ENCODE measurements at places on chromosomes 6 and 20. TPM values are rescaled to one million over a fixed set of nuclear protein-coding genes. Genes with fewer than 3 reads are reported as not detected.

DNA sequence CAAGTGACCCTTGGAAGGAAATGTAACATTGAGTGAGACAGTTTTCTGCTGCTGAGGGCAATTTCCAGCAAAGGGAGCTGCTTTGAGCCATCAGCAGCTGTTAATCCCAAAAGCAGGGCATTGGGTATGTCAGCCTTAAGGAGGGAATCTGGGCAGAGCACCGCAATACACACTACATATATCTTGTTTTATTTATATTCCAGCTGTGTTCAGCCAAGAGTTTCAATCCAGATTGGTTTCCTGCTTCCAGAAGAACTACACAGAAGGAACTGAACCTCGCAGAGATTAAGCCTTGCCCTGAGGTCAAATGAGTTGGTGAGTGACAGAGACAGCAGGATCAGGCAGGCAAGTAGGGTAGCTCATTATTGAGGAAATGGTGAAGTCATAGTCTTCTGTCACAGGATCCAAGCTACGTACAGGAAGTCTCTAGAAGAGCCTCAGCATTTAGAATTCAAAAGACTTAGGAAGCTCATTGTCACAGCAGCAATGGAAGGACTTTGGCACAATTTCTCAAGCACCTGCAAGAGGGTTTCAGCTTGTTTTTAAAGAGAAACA lies 109.9 kb upstream of the HEY2 start:
- no peak for DNase-seq

DNA sequence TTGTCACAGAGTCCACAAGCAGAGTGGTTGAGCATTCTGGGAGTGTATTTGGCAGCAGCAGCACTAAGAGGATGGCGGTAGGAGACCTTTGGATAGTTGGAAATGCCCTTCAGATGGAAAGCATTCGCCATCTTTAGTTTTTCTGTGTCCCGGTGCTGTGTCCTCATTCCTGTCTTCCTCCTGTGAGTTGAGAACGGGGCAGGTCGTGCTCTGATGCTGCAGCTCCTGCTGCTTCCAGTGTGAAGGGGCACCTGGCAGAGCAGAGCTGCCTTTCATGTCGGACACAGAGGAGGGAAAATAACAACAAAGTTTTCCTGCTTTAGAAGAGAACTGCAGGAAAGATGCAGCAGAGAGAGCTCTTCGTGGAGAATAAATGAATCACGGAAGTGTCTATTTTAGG lies 194.8 kb downstream of the SLC24A3 start:
- no peak for DNase-seq

The FILIP1 gene
- 3.0 TPM for polyA plus RNA-seq

DNA sequence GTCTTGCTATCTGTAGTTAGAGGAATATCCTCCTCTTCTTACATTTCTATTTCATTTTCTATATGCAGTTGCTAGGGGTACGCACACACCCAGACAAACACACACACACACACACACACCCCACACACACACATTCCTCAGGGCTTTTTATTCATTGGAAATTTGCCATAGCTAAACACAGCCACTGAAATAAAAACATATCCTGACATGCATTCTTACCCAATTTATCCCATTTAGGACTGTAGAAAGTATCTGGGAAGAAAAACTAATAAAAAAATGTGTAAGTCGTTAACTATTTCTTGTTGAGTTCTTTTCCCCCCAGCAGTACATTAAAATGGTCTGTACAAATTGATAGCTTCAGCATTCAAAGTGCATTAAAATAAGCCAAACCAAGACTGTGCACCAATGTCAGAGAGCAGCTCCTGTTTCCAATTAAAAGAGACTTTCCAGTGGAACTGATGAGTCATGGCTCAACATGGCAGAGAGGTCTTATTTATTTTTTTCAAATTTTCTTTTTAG lies 357.9 kb upstream of the AGPAT4 start:
- no peak for DNase-seq

DNA sequence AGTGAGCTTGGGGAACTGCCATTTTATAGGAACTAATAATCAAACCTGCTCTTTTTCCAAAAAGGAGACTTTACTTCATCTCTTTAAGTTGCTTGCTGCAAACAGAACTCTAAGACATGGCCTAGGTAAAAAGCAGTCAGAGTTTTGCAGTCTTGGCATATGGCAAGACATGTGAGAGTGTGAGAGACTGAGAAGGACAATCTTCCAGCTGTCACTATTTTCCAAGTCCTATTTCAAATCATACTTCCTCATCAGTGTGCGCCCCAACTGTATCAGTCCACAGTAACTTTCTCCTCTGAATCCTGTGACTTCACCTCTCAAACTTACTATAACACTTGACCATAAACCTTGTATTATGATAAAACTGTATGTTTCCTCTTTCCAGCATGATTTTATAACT lies 10.4 kb downstream of the CALHM6 start:
- DNase-seq = no peak

GRCh38 chr20:46652699-46653098 lies 1.4 kb upstream of the SLC13A3 start:
- no peak for DNase-seq

DNA sequence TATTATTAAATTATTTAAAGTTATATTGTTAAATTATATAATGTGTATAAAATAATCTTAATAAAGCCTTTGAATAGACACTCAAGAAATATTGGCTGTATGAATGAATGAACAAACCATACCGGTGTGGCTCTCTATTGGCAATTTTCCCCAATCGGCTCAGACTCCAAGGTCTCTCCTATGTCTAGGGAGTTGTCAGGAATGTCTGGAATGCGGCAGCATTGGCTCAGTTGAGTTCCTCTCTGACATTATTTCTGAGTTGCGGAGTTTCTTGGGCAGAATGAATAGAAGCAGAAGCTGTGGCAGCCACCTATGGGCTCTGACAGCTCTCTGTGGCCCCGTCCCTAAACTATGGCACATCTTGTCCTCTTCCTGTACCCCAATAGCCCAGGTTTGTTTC lies 111.0 kb downstream of the SOBP start:
- DNase-seq = no peak

- no peak for DNase-seq
These were observed 145.7 kb upstream of the PHACTR3 start for GRCh38 chr20:59458645-59459044.

DNA sequence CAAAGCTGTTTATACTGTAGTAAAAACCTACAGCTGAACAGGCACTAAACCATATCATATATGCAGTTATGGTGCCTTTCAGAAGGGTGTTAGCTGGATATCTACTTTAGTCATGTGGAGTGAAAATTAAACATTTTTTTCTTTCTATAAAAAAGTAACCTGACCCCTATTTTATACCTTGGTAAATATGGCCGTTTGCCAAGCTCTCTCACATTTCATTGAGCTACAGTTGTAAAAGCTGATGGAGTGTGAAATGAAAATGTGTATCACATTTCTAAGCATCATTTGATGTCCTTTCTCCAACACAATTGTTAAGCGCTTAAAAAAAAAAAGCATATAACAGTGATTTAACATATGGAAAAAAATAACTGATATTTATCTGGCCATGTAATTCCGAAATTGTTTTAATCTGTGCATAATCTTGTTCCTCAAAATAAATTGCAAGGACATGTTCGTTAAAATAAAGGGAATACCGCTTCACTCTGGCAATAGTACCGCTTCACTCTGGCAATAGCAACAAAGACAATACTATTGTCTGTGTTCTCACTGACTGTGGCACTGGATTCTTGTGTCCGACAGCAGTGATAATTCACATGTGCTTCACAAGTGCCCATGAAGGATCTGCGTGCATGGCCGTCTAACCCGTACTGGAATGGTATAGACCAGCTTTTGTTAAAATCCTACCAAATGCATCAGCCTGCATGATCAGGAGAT lies 391.8 kb upstream of the SOX4 start:
- peak; percentile 71 for DNase-seq

GRCh38 chr6:170596426-170596825 lies 12.0 kb upstream of the PDCD2 start:
- no peak for DNase-seq

DNA sequence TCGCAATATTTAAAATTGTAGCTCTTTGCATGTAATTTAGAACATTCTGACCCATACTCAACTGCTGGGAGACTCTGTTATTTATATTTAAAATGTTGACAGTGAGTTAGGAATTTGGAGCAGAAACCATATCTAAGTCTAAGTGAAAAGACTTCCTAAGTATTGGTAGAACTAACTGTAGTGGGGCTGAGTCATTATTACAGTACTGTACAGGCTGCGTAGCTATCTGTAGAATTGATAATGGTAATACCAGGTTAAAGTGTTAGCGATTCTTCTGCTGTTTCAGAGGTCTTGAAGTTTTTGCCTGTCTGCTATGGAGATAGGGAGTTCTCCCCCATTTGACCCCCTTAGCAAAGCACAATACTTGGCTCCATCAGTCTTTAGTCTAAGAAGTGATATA lies 3.6 kb downstream of the TOP1 start:
- DNase-seq = no peak

DNA sequence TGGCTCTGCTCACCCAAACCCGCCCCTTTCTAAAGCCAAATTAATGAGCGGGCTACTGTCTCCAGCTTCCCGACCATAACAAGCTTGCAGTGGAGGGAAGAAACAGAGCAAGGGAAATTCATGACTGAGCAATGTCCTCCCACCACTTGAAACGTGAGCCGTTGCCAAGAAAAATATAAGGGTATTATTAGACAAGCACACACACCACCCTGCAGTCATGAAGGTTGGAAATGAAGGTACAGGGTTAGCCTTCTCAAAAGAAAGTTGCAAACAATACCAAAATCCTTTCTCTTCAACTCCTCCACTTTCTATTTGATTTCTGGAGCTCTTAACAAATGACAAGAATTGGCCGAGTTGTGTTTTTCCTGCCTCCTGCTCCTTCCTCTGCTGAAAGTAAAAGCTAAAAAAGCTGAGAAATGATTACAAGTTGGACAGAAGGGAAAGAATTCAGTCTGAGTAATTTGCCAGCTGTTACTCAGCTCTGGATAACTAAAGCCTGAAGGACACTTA lies 151.1 kb upstream of the B3GAT2 start:
- DNase-seq = peak; percentile 56

DNA sequence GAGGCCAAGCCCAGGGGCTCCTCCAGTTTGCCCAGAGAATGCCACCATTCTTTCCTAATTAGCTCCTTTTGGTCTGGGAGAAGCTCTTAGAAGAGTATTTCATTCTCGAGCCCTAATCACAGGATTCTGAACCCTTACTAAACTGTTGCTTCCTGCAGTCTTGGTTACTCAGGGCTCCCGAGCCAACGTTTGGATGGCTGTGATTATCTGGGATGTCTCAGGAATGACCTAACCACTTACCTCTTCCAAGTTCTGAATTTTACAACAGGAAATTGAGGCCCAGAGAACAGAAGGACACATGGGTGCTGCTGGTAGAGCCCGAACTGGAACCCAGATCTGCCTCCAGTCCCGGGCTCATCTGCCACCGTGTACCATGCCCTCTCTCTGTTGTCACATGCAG lies 22.2 kb upstream of the PNPLA1 start:
- no peak for DNase-seq

The RBM24 gene
- 1.3 TPM for polyA plus RNA-seq

The SLC2A10 gene
- polyA plus RNA-seq = 16.3 TPM

- no peak for DNase-seq
These were observed 8.5 kb upstream of the GDF5 start for GRCh38 chr20:35446356-35447078.

The LRRN4 gene
- polyA plus RNA-seq = 11.1 TPM

DNA sequence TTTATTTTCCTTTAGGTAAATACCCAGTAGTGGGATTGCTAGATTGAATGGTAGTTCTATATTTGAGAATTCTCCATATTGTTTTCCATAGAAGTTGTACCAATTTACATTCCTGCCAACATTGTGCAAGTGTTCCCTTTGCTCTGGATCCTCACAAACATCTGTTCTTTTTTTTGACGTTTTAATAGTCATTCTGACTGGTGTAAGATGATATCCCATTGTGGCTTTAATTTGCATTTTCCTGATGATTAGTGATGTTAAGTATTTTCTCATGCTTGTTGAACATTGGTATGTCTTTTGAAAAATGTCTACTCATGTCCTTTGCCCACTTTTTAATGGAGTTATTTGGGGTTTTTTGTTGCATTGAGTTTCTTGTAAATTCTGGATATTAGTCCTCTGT lies 85.6 kb downstream of the UBE3D start:
- DNase-seq = no peak

DNA sequence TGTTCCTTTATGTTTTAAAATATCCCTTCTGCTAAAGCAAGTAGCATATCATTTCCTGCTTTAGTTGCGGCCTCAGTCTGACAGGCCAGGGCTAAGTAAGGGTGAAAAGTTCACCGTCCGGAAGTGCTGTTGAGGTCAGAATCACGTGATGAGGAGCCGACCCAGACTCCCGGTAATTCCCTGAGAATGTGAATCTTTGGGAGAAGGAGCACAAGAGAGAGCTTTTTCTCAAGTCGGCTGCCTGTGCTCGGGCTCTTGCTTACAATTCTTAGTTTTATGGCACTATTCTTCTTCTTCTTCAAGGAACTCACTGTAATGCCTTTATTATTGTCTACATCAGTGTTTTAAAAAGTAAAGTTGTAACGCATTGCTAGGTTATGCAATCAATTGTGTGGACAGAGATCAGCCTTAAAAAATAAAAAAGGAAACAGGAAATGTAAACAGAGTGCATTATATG lies 309.3 kb downstream of the PRL start:
- peak; percentile 88 for DNase-seq

DNA sequence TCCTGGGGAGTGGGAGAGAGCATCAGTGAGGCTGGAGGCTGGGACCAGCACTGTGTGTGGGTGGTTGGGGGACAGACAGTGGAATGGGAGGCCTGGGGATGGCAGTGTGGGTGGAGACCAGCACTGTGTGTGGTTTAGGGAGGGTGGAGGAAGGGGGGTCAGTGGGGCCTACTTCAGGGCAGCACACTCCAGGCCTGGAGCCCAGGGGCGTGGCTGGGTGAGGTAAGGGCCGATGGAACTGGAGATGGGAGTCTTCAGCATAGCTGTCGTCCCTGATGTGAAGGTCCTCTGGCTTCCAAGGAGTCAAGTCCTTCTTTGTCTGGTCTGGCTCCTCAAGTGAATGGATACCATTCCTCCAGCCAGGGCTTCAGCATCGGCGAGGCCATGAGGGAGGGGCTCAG lies 18.6 kb downstream of the KCNK17 start:
- DNase-seq = no peak

GRCh38 chr6:87945181-87945580 lies 102.5 kb upstream of the SPACA1 start:
- DNase-seq = no peak

The RSPO3 gene
- polyA plus RNA-seq = 47.7 TPM

DNA sequence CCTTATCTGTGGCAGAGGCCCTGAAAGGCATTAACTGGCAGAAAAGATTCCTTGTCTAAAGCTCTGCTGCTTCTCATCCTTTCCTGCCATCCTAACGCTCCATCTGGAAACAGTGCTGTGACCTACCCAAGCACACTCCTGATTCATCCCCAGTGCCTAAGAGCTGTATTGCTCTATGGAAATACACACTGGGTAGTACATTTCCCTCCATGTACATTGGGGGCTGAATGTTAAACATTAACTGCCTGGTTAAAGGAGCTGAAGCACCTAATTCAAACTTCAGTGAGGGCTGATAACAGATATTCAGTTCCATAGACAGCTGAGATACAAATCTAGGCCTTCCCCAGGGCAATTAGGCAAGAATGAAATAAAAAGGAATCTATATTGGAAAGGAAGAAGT lies 36.7 kb upstream of the GMPR start:
- DNase-seq = no peak

The TFAP2D gene
- polyA plus RNA-seq = not detected

The CD83 gene
- polyA plus RNA-seq = 13.2 TPM

GRCh38 chr20:52518735-52519134 lies 327.2 kb upstream of the ZFP64 start:
- DNase-seq = no peak

- DNase-seq = no peak
These were observed 16.0 kb downstream of the LINC00237 start for GRCh38 chr20:21090111-21090618.

GRCh38 chr6:99905209-99906106 lies 88.6 kb downstream of the MCHR2 start:
- peak; percentile 2 for DNase-seq
